ENCODE measurements at places on chromosomes 3 and 15. TPM values are rescaled to one million over a fixed set of nuclear protein-coding genes. Genes with fewer than 3 reads are reported as not detected.

The WDR72 gene
- 2.0 TPM for total RNA-seq

The IMPG2 gene
- 0.43 TPM for total RNA-seq

The HCLS1 gene
- 1.3 TPM for total RNA-seq

The TATDN2 gene
- total RNA-seq: 20.6 TPM

The KBTBD12 gene
- total RNA-seq: 0.78 TPM

The TNK2 gene
- total RNA-seq: 22.8 TPM

The NUP210 gene
- 22.3 TPM for total RNA-seq

The GOLGA8T gene
- total RNA-seq: not detected

The TRIM42 gene
- 0.16 TPM for total RNA-seq

The CFAP100 gene
- total RNA-seq: 0.42 TPM
